ENCODE measurements at places on chromosomes 1 and 21. TPM values are rescaled to one million over a fixed set of nuclear protein-coding genes. Genes with fewer than 3 reads are reported as not detected.

The CKS1B gene
- total RNA-seq, result 6.7 TPM

GRCh38 chr1:150554086-150554452 is 4.9 kb downstream of the ADAMTSL4 start:
- no peaks in the 10 kb centered on the region for H3K27me3 ChIP-seq
- DNase-seq, result no peak
- no peak overlapping the region for H3K27ac ChIP-seq
- peaks cover 8% of the 10 kb centered on the region for H3K4me1 ChIP-seq
- H3K36me3 ChIP-seq, result no peaks in the 10 kb centered on the region

- H3K36me3 ChIP-seq, result no peaks in the 10 kb centered on the region
- no peaks in the 10 kb centered on the region for H3K4me1 ChIP-seq
- no peak overlapping the region for H3K4me3 ChIP-seq
- no peak overlapping the region for H3K27ac ChIP-seq
- no peaks in the 10 kb centered on the region for H3K27me3 ChIP-seq
- no peak for DNase-seq
Measured at GRCh38 chr21:19328954-19329353, 925.4 kb upstream of the TMPRSS15 start.

DNA sequence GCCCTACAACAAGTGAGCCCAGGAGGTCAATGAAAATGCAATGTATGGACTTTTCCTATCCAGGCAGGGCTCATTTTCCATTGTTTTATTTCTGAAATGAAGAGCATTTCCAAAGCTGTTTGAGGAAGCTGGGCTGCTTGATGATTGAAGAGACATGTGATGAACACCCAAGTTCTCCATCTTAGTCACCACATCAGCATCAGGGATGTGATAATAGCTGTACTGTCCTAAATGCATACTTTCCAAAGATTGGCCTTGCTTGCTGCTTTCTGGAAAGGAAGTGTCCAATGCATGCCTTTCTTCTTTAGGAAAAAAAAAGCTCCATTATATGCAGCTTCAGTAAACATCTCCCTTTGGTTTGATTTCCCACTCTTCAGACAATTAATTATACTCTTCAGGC is 425.9 kb upstream of the RUNX1 start:
- no peaks in the 10 kb centered on the region for H3K27me3 ChIP-seq
- no peak overlapping the region for H3K27ac ChIP-seq
- no peak overlapping the region for H3K4me3 ChIP-seq
- no peak for DNase-seq
